ENCODE measurements at places on chromosomes 11 and 22. TPM values are rescaled to one million over a fixed set of nuclear protein-coding genes. Genes with fewer than 3 reads are reported as not detected.

DNA sequence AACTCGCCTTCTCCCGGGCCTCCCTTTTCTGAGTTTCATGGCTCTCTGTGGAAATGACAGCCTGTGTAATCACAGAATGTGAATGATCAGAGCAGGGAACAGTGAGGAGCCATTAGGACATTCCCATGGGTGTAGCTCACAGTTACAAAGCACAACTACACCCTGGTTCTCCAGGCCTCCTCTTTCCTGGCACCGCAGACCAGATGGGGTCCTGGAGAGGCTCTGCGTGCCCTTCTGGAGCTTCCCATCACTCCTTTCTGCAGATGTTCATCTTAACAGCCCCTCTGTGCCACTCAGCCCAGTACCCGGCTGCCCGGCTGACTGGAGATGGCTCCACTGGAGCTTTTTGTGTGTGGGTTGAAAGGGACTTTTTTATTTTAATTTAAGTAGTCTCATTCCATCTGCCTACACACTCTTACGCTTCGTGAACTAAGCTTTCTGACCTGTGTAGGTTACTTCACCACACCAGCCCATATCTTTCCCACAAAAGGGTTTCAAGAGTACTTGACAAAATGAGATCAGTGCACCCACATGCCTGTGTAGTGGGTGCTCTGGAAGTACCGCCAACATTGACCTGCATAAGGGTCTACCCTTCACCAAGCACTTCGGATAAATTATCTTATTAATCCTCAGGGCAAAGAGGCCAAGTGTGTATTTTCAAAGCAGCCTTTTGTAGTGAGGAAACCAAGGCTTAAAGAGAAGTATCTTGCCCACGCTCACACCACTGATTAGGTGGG, 29.8 kb downstream of the SREBF2 start:
- H3K4me3 ChIP-seq: no peak overlapping the region
- DNase-seq: no peak
- peak overlapping the region; percentile 80 for H3K27ac ChIP-seq

GRCh38 chr11:127493330-127494022, 492.9 kb upstream of the KIRREL3 start:
- no peak overlapping the region for H3K27ac ChIP-seq
- H3K4me3 ChIP-seq: no peak overlapping the region
- peak; percentile 29 for DNase-seq
- no peaks in the 10 kb centered on the region for H3K4me1 ChIP-seq
- no peaks in the 10 kb centered on the region for H3K36me3 ChIP-seq

Gene TRABD
- 72.3 TPM for polyA plus RNA-seq

DNA sequence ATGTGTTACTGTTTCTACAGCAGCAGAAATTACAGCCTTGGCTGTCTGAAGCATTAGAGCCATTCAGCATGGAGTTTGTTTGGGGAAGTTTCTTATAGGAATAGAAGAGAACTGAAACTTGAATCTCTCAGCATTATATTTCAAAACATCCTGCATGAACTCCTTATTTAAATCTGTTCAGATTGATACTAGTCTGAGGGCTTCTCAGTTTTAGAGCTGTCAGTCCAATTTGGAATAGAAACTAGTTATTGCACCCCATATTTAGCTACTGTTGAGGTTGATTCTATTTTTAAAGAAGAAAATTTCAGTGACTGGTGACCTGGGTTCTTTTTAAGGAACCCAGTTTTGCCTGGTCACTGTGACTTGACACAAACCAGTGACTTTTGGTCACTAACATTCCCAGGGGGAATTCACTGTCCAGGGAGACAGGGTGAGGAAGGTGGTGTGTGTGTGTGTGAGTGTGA, 126.0 kb upstream of the TTC12 start:
- no peaks in the 10 kb centered on the region for H3K36me3 ChIP-seq
- H3K27me3 ChIP-seq: no peaks in the 10 kb centered on the region
- H3K27ac ChIP-seq: peak overlapping the region; percentile 43
- no peak overlapping the region for H3K4me3 ChIP-seq
- no peak for DNase-seq

DNA sequence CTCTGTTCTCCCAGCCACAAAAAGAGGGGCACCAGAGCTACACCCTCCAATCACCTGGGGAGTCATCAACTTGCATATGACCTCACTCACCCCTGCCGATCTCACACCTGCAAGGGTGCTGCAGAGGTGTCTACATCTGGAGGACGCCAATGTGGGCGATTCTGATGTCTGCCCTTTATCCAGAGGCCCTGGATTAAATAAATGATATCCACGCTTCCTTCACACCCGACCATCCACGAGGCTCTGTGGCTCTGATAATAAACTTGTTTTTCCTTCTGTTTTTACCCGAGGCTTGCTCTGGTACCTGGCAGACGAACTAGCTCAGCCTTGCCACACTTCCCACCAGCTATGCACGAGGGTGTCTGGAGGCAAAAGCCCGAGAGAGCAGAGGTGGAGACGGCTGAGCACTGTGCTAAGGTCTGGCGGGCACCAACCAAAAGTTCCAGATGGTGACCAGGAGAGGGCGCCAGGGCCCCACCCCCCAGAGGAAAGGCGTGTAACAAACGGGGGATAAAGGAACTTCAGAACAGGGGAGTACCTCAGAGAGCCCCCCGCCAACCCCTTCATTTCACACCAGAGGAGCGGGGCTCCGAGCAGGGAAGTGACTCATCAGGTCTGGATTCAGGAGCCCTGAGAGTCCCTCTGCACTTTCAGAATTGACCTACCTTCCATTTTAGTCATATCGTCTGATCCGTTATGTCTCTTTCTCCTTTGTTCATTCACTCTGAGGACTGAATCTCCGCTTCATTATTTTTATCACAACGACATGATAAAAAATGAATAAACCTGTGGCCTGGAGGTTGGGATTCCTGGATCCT, 13.5 kb downstream of the SCN3B start:
- H3K27ac ChIP-seq: no peak overlapping the region
- H3K36me3 ChIP-seq: no peaks in the 10 kb centered on the region
- DNase-seq: peak; percentile 65
- H3K4me1 ChIP-seq: peaks cover 3% of the 10 kb centered on the region

Gene NPTXR
- polyA plus RNA-seq: 4.2 TPM

DNA sequence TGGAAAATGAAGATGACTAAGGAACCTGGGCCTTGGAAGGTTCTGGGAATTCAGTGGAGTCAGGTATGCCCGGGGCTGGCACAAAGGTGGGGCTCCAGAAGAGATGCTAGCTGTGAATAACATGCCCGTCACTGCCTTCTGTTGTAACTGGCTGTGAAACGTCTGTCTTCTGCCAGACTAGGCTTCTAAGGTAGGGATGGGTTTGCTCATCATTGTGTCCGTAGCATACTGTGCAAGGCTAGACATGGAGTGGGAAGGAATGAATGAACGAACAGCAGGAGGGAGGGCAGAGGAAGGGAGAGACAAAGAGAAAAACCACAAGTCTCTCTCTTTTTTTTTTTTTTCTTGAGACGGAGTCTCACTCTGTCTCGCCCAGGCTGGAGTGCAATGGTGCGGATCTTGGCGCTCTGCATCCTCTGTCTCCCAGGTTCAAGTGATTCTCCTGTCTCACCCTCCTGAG, 327.4 kb downstream of the MN1 start:
- no peak overlapping the region for H3K4me3 ChIP-seq
- H3K36me3 ChIP-seq: no peaks in the 10 kb centered on the region
- DNase-seq: no peak
- H3K27ac ChIP-seq: no peak overlapping the region
- peaks cover 16% of the 10 kb centered on the region for H3K4me1 ChIP-seq
- H3K27me3 ChIP-seq: peaks cover 3% of the 10 kb centered on the region

DNA sequence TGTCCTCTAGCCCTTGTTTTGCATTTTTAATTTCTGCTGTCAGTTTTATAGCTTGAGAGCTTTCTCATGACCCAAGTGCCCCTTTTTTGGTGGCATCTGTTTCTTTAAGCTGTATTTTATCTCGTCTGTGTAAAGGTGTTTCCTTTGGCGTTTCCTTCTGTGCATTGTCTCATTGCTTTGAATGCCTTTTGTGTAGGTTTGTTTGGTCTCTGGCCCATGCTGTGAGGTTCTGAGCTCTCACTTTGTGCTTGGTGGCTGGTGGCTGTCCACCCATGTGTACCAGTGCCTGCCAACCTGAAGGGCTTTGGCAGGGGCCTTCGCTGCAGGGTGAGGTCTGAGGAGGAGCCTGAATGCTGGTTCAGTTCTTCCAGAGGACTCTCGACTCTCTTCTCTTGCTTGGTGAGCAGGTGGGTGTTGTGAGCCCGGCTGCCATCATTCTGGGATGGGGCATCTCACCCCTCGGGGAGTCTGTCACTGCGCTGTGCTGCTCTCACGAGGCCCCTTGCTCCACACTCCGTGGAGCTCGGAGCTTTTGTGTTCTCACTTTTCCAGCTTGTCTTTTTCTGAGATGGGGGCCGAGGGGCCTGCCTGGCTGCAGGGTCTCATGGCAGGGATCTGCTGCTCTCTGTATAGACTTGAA, 14.9 kb downstream of the AP2A2 start:
- peak overlapping the region; percentile 23 for H3K27ac ChIP-seq
- H3K4me1 ChIP-seq: peaks cover 15% of the 10 kb centered on the region
- H3K36me3 ChIP-seq: no peaks in the 10 kb centered on the region
- H3K27me3 ChIP-seq: no peaks in the 10 kb centered on the region

DNA sequence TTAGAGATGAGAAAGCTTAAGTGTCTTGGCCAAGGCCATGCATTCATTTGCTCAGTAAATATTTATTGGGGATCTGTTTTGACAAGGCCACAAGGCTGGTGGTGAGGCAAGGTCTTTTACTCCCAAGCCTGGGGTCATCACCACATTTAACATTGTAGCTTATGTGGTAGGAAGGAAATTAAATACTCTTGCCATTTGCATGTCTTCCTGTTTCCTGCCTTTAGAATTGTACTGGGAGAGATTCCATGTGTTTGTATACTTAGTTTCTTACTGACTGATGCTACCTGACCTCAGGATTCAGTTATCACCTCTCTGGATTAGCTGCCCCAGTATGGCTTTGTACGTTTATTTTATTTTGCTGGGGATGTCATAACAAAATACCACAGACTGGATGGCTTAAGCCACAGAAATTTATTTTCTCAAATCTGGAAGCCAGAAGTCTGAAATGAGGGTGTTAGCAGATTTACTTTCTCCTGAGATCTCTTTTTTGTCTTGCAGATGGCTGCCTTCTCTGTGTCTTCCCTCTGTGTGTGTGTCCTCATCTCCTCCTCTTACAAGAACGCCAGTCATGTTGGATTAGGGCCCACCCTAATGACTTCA, 44.8 kb downstream of the SPECC1L start:
- peaks cover 47% of the 10 kb centered on the region for H3K36me3 ChIP-seq
- peak overlapping the region; percentile 52 for H3K27ac ChIP-seq
- no peak for DNase-seq
- peaks cover 3% of the 10 kb centered on the region for H3K4me1 ChIP-seq

DNA sequence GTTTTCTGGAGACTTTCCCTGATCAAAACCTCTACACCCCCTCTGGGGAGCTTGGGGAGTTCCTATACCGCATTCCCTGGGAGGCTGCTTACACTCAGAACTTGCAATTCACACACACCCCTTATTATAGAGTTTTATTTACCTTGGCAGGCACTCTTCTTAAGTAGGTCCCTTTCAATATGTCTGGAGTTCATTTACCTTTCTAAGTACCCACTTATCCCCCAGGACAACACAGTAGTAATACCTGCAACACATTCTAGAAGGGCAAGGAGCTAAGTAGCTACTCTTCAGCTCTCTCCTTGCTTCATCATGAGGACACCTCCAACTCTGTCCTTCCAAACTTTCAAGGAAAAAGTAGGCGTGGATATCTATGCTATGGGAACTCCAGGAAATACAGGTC, 127.8 kb upstream of the ANO3 start:
- no peaks in the 10 kb centered on the region for H3K27me3 ChIP-seq
- no peaks in the 10 kb centered on the region for H3K4me1 ChIP-seq
- no peak for DNase-seq

Gene OR5AP2
- not detected for polyA plus RNA-seq

GRCh38 chr11:113440816-113441215, 34.4 kb downstream of the DRD2 start:
- H3K4me3 ChIP-seq: no peak overlapping the region
- no peak for DNase-seq
- no peaks in the 10 kb centered on the region for H3K27me3 ChIP-seq
- no peaks in the 10 kb centered on the region for H3K36me3 ChIP-seq

DNA sequence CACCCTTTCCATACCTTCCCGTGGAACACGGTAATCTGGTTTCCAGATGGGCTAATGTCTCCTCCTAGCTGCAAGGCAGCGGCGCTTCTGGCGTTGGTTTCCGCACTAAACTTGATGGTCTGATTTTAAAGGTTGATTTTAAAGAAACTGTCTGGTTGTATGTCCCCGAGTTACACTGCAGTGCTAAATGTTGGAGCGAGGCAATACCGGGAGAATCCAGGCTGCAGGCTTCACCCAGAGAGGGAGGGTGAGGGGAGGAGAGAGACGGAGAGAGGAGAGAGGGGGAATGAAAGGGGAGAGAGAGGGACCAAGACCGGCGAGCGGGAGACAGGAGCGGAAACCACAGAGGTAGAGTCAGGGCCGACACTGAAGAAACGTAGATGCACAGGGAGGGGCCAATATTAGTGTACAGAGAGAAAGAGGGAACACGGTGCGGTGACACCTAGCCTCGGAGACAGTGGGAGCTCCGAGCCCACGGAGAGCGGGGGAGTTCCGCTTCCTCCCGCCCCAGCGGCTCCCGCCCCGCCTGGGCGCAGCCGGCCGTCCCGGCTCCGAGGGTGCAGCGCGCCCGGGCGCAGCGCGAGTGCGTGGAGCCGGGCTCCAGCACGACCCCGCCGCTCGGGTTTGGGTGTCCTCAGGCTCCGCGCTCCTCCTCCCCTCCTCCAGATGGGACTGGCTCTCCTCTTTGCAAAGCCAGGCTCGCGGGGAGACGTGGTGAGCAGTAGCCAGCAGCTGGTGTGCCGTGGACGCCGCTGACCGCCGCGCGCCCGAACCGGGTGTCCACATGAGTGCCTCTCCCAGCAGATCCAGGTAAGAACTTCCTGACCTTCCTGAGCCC, 71.9 kb upstream of the GRAMD1B start:
- peaks cover 11% of the 10 kb centered on the region for H3K4me1 ChIP-seq
- H3K27ac ChIP-seq: no peak overlapping the region
- H3K4me3 ChIP-seq: peak overlapping the region; percentile 62
- peaks cover 53% of the 10 kb centered on the region for H3K27me3 ChIP-seq
- H3K36me3 ChIP-seq: no peaks in the 10 kb centered on the region

Gene LRRC4C
- 0.70 TPM for polyA plus RNA-seq

Gene MTA2
- polyA plus RNA-seq: 31.9 TPM

DNA sequence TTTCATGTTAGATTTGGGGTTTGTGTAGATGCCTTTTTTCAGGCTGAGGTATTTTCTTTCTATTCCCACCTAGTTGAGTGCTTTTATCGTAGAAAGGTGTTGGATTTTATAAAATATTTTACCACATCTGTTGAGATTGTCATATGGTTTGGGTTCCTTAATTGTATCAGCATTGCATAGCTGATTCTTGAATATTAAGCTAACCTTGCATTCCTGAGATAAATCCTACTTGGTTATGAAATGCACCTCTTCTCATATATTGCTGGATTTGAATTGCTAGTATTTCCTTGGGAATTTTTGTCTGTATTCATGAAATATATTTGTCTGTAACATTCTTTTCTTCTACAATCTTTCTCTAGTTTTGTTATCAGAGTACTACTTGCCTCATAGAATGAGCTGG, 10.1 kb downstream of the XKR3 start:
- DNase-seq: no peak
- H3K27ac ChIP-seq: no peak overlapping the region
- no peak overlapping the region for H3K4me3 ChIP-seq
- H3K36me3 ChIP-seq: no peaks in the 10 kb centered on the region
- H3K4me1 ChIP-seq: no peaks in the 10 kb centered on the region

Gene MRGPRX4
- not detected for polyA plus RNA-seq

- H3K27me3 ChIP-seq: no peaks in the 10 kb centered on the region
- peak overlapping the region; percentile 88 for H3K27ac ChIP-seq
- no peak overlapping the region for H3K4me3 ChIP-seq
- no peaks in the 10 kb centered on the region for H3K36me3 ChIP-seq
- peak; percentile 45 for DNase-seq
These were observed 315.2 kb downstream of the BLID start for GRCh38 chr11:121800731-121801393.

Data from cardiac muscle cell (in vitro differentiated cells and primary cell).